ENCODE measurements at places on chromosomes 7 and 10. TPM values are rescaled to one million over a fixed set of nuclear protein-coding genes. Genes with fewer than 3 reads are reported as not detected.

SLC16A12 gene
- total RNA-seq = under 0.01 TPM

DIP2C gene
- total RNA-seq = 23.1 TPM

PRSS1 gene
- total RNA-seq = not detected

PNLIPRP1 gene
- not detected for total RNA-seq

KCP gene
- 0.55 TPM for total RNA-seq

GRM3 gene
- total RNA-seq = not detected

MYH16 gene
- 0.33 TPM for total RNA-seq

NAT16 gene
- total RNA-seq = under 0.01 TPM

HMX2 gene
- not detected for total RNA-seq

LRRC4 gene
- total RNA-seq = 0.22 TPM

ANKRD2 gene
- total RNA-seq = 0.66 TPM

NEUROG3 gene
- total RNA-seq = not detected

SUFU gene
- 2.2 TPM for total RNA-seq

C7orf57 gene
- total RNA-seq = not detected

GDF2 gene
- not detected for total RNA-seq

CAMK2B gene
- total RNA-seq = not detected

UCN3 gene
- not detected for total RNA-seq

FAM180A gene
- total RNA-seq = 24.9 TPM

STRIP2 gene
- 14.8 TPM for total RNA-seq

Data from uterine smooth muscle cell (primary cell).